Endothelial cell (in vitro differentiated cells): ENCODE measurements at places on chromosomes 5 and 9.

GRCh38 chr5:78647351-78647818, 1.2 kb downstream of the LHFPL2 start:
- DNase-seq = peak; percentile 13

DNA sequence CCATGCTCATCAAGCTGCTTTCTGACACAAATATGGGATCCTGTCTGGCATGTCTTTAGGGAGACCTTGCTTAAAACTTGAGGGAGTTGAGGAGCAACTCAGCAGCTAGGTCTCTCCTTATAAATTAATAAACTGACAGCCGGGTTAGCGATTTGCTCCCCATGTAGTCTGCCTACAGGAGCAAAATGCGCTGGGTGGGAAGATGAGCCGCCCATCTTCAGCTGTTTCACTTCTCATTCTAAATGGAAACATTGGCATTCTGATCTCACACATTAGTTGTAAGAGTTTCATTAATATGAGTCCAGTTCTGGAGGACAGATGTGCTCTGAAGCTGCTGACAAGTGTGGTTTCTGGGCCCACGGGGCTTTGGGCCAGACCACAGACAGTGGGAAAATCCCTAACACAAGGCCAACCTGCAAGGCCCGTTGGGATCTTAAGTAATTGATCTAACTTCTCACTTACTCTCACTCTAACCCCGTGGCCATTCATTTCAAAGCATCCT, 197.0 kb downstream of the MCTP1 start:
- no peak for DNase-seq

DNA sequence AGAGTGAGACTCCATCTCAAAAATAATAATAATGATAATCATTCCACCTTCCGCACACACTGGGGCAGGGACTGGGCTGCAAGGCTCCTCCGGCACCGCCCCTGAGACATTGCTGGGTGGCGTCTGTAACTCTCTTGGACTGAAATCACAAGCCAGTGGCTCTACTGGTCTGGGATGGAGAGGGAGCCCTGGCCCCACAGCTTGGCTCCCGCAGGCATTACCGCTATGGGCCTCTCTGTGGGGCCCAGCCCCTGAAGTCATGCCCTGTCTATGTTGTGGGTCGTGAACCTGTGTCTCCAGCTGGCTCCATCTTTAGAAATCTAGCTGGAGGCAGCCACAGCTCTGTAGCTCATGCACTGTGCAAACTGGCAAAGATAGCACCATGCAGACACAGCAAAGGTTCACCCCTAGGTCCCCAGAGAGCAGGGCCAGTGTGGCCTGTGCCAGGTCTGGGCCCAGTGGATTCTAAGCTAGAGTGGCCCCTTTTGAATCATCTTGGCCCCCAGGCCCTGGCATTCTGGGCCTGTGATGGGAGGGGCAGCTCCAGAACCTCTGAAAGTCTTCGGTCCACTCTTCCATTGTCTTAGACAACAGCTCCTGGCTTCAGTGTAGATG, 36.1 kb upstream of the COL5A1 start:
- peak; percentile 1 for DNase-seq

GRCh38 chr5:146079695-146080373, 25.5 kb downstream of the PLAC8L1 start:
- no peak for DNase-seq

GRCh38 chr5:18797222-18797621, 1163.0 kb downstream of the TAF11L14 start:
- no peak for DNase-seq

DNA sequence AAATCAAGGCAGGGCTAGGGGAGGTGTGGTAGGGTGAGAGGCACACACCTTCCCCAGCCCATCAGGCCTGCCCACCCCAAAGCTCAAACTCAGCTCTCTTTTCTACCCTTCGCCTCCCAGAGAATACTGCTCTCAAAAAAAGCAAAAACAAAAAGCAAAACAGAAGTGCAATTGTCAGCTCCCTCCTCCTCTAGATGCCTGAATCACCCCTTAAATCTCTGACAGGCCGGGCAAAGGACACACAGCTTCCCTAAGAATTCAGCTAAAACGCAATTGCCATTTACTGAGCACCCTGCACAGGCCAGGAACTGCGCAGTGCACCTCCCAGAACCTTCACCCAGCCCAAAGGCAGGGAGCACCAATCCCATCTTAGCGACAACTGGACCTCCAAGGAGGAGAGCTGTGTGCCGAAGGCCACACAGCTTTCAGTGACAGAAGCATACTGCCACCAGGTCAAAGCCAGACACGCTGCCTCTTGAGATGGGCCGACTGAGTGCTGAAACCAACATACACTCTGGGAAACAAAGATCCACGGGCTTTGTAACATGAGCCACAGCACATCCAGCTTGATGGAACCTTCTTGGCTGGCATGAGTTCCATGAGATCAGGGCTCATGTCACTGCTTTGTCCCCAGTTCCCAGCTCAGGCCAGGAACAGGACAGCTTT, 53.4 kb upstream of the STXBP1 start:
- no peak for DNase-seq

- no peak for DNase-seq
Observed at GRCh38 chr9:26983340-26983739, 22.1 kb downstream of the LRRC19 start.

- DNase-seq = no peak
Observed at GRCh38 chr9:110207071-110207641, 803 bp downstream of the C9orf152 start.

DNA sequence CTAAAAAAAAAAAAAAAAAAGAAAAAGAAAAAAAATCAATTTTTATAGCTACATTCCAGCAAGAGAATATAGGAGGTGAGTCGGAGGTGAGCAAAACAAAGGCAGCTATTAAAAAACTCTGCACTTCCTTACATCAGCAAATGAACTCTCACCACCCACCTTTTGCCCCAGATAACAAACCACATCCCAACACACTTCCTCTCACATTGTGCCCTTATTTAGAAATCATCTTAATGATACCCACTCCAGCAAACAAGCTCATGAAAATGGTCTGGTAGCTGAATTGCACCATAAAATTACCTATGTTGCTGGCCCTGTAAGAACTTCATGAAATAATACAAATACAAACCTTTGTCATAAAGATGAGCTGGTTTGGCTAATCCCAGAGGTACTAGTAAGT, 82.9 kb downstream of the CEMIP2 start:
- no peak for DNase-seq

DNA sequence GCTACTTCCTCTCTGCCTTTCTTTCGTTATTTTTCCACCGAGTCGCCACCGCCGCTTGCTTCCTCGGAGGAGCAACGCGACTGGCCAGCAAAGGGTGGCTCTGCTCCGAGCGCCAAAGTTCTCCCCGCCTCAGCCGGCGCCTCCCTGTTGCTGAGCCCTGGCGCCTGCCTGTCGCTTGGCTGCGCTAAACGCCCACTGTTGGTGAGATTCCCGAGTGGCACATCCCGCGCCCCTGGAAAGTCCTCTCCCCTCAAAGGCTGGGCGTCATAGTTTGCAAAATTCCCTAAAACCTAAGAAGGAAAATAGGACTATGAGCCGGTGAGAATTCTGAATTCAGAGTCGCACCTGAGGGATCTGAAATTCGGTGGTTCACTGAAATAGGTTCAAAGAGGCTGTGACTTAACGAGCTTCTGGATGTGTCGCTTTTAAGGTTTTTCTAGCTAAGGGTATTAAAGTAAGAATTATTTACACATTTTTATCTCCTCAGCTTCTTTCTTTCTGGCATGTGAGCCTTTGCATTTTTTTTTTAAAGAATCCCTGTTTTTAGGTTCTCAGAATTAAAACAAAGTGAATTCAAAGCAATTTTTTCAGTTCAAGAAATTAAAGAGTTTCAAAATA, at the start of gene GRIN3A:
GRIN3A (minus strand) TSS at position 82 of the 618 bp plus-strand sequence. CDS start 668 bp downstream, outside the sequence.
- peak; percentile 67 for DNase-seq

DNA sequence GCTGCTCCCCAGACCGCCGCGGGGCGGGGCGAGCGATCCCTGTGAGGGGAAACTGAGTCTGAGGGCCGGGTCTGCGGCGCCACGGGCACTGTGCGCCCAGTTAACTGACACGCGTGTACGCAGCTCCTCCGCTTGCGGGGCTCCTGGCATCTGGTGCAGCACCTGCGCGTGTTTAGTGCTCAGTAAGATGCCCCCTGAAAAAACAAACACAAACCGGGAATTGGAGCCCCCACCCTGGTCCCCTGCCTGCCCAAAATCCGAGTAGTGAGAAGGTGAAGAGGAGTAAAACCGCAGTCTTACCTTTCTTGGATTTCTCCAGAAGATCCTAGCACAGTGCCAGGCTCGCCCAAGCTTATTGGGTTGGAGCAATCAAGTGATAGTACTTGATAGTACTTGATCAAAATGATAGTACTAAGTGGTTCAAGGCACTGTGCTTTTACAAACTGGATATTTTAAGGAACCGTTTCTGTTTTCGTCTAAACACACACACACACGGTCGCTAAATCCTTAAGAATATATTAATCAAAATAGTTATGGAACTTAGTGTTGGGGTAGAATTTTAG, 2.7 kb upstream of the TRAF1 start:
- no peak for DNase-seq

- peak; percentile 86 for DNase-seq
Observed at GRCh38 chr9:136662656-136663581, at the start of gene EGFL7. TSS of gene EGFL7 (plus strand) at chr9:136662916. CDS start at chr9:136668283, 5,367 bp downstream.

GRCh38 chr9:94097788-94098414, 13.6 kb downstream of the PTPDC1 start:
- no peak for DNase-seq

- DNase-seq = no peak
Observed at GRCh38 chr5:1270933-1271914, 23.6 kb downstream of the TERT start.

DNA sequence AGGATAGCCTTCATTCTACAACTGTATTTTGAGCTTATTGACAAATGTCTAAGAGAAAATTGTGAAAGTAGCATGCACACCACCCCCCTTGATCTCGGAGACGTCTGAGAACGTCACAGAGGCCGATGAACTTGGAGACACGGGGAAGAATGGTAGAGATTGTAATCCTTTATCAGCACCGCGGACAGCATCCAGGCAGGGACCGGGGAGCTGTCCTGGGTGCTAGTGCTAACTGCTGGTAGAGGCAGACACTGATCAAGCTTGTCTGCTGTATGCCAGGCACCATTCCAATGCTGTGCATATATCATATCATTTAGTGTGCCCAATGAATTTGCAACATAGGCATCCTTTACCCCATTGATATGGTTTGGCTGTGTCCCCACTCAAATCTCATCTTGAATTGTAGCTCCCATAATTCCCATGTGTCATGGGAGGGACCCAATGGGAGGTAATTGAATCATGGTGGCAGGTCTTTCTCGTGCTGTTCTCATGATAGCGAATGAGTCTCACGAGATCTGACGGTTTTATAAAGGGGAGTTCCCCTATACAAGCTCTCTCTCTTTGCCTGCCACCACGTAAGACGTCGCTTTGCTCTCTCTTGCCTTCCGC, 98.8 kb downstream of the LHX2 start:
- DNase-seq = peak; percentile 80

- DNase-seq = peak; percentile 5
Observed at GRCh38 chr5:148145916-148146315, 22.4 kb upstream of the SPINK14 start.

GRCh38 chr5:154138701-154139100, 51.8 kb upstream of the GALNT10 start:
- DNase-seq = no peak

DNA sequence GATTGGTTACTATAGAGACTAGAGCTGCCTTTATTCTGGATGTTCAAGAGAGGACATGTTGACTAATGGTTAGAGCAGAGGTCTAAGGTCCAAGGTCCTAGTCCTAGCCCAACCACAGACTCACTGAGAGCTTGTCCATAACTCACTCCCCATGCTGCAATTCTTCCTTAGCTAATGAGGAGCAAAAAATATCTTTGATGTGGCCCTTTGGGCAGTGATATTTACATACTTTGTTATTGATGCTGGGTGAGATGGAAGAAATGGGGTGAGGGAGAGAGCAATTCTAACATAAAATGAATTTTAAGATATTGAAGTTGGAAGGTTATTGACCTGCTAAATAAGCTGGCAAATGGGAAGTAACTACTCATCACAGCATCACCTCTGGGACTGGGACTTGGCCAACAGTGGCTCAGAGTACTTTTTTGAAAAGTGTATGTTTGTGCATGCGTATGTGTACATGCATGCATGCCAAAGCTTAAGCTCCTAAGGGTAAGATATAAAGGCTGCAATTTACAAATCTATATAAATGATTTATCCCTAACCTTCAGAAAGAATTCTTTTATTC, 58.0 kb upstream of the ANKRD55 start:
- no peak for DNase-seq

DNA sequence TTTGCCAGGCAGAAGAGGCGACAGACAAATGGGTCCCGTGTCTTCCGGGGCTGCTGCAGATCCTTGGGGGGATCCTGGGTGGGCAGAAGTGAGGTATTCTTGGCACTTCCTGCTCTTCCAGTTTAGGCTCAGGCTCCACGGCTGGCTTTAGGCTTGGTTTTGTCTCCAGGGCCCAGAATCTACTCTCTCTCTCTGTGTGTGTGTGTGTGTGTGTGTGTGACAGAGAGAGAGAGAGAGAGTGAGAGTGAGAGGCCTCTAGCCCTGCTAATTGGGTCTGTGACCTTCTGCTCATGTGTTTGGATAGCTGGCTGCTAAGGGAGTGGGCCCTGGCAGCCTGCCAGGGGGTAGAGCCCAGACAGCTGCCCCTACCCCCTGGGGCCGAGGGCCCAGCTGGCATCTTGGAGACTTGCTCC, 39.3 kb downstream of the CRB2 start:
- no peak for DNase-seq
